ENCODE measurements at places on chromosomes 11 and 22.

DNA sequence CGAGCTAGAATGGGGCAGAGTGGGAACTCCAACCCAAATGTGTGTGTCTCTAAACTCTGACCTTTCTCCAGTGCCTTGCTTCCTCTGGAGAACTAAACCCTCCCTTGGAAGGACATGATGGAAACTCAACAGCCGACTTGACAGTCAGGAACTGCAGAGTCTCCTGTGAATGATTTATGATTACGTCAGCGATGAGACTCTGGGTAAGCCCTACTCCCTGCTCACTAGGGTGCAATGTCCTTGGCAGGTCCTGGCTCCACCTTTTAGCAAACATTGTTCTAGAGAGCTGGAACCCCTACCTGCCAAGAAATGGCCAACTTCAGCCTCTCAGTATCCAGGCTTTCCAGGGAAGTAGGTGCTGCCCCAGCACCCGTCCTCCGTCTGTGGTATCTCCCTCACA lies 96.1 kb upstream of the CD82 start:
- no peak for DNase-seq

DNA sequence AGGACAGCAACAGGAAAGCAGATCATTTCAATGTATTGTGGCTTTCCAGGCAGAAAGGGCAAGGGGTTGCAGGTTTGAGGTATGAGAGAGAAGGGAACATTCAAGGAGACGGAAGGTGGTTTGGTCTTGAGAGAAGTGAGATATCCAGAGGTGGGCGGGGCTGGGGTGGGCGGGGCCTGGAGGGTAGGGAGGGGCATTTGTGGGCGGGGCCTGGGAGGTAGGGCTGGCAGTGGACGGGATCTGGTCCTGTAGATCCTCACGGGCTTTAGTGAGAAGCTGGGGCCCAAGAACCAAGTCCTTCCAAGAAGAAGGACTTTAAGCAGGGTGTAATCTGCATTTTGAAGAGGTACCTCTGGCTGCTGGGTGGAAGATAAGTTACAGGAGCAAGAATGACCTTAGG lies 199.2 kb downstream of the MN1 start:
- DNase-seq: no peak

GRCh38 chr11:45877221-45877620 lies 8.2 kb upstream of the MAPK8IP1 start:
- DNase-seq: no peak

DNA sequence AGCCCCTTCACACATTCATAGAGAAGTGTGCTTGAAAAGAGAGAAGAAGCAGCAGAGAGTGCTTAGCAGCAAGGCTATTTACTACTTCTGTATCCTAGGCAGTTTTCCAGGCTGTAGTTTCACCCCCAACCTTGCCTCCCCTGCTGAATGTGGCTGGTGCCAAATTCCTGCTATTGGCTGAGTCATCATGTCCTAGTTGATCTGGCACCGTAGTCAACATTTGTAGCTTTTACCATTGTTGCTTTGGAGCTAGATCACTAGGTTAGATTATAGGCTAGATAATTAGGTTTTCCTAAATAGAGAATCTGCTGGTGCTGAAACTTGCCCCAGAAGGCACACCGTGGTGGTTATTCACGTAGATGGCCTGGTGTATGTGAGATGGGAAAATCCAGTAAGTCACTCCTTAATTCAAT lies 32.7 kb downstream of the ARHGAP42 start:
- DNase-seq: no peak

GRCh38 chr11:95585752-95586077 lies 203.9 kb downstream of the FAM76B start:
- no peak for DNase-seq

DNA sequence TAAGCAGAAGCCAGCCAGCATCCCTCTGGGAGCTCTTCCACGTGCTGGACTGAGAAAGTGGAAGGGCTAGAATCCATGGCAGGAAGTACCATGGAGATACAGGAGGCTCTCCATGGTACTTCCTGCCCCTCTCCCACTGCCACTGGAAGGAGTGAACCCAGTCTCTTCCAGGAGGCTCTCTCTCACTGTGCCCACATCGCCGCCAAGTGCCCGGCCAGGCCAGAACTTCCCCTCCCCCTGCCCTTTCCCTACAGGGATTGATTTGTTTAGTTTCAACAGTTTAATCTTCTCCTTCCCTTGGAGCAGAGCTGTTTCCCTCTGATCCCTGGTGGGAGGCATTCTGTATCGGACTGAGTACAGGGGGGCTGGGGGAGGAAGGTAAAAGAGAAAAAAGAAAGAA lies 133.6 kb downstream of the DSCAML1 start:
- DNase-seq: no peak

- DNase-seq: no peak
These were observed 124.2 kb downstream of the KCNQ1OT1 start for GRCh38 chr11:2575591-2576051.
